ENCODE measurements at places on chromosomes 6 and 20.

DNA sequence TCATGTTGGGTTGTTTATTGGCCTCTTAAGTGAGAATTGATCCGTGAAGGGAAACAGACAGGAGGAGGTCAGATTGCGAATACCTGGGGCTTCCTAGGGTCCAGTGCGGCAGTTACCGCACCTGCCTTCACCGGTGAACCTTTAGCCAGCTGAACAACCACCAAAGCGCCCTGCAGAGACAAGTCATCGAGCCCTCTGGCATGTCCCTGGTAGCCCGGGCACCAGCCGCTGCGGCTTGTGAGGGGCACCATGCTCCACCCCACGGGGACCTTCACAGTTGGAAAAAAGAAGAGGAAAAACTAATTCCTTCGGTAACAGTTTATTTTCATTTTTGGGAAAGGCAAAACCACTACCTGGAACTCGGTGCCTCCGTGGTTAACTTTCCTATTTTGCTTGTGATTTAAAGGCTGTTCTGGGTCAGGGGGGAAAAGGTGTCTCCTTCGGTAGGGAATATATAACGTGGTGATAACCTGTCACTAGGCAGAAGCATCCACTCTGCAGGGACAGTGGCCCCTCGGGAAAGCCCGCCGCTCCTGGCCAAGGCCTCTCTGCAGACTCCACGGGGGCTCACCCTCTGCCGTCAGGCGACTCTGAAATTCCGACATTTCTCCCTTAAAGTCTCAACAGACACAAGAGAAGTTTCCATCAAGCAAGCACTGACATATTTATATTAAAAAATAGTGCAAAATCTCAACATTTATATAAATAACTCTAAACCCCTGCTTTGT is 30.7 kb upstream of the ZBP1 start:
- peaks cover 5% of the 10 kb centered on the region for H3K4me1 ChIP-seq
- no peak overlapping the region for H3K4me3 ChIP-seq
- no peaks in the 10 kb centered on the region for H3K27me3 ChIP-seq
- no peaks in the 10 kb centered on the region for H3K36me3 ChIP-seq
- H3K27ac ChIP-seq = no peak overlapping the region

GRCh38 chr20:47800623-47801022 is 15.3 kb upstream of the SULF2 start:
- no peak overlapping the region for H3K4me3 ChIP-seq
- H3K36me3 ChIP-seq = no peaks in the 10 kb centered on the region

DNA sequence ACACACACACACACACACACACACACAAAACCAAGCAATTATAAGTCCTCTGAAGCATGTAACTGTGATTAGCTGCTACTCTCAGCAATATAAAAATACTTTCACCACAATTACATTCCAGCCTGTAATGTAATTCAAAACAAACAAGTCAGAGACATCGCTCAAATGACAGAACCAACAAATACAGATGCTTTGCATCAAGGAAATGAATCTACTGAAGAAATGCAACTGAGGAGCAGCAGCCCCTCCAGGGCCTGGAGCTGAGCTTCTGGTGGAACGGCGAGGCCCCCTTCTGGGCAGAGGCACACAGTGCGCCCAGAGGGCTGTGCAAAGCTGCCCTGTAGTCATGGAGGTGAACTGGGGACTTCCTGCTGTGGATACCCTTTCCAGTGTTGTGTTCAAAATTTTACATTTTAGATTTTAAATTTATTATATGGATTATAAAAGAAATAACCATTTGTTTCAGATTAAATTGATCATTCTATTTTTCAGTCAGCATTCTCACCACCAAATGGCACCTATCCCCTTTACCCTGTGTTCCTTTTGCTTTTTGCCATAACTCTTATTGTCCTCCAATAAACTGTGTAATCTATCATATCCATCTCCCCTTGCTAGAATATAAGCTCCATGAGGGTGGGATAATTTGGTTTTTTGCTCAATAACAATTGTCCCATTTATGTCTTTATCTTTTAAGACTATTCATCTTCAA is 23.2 kb downstream of the ADAT2 start:
- peaks cover 3% of the 10 kb centered on the region for H3K36me3 ChIP-seq
- no peaks in the 10 kb centered on the region for H3K27me3 ChIP-seq
- no peak overlapping the region for H3K4me3 ChIP-seq
- H3K4me1 ChIP-seq = no peaks in the 10 kb centered on the region
- peak; percentile 81 for DNase-seq

GRCh38 chr6:167647737-167648470 is 178.8 kb upstream of the AFDN start:
- no peaks in the 10 kb centered on the region for H3K27me3 ChIP-seq
- no peak overlapping the region for H3K27ac ChIP-seq
- no peaks in the 10 kb centered on the region for H3K36me3 ChIP-seq
- DNase-seq = no peak

DNA sequence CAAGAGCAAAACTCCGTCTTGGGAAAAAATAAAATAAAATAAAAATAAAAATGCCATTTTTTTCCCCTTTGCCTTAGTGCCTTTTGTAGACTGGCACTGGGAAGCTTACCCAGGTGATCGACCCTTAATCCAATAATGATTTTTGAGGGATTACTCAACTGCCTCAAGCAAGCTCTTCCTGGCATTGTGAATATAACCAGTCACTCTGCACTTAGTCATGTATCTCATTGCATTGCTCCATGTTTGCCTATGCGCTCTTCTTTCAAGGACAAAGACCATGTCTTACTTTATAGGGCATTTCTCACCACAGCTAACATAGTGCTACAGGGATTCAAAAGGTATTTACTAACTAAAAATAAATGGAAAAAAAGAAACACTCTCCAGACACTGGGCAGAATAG is 13.0 kb downstream of the GFOD1 start:
- no peak overlapping the region for H3K4me3 ChIP-seq
- H3K27me3 ChIP-seq = no peaks in the 10 kb centered on the region
- no peak for DNase-seq
- no peaks in the 10 kb centered on the region for H3K4me1 ChIP-seq
